ENCODE measurements at places on chromosomes 2 and 18.

DNA sequence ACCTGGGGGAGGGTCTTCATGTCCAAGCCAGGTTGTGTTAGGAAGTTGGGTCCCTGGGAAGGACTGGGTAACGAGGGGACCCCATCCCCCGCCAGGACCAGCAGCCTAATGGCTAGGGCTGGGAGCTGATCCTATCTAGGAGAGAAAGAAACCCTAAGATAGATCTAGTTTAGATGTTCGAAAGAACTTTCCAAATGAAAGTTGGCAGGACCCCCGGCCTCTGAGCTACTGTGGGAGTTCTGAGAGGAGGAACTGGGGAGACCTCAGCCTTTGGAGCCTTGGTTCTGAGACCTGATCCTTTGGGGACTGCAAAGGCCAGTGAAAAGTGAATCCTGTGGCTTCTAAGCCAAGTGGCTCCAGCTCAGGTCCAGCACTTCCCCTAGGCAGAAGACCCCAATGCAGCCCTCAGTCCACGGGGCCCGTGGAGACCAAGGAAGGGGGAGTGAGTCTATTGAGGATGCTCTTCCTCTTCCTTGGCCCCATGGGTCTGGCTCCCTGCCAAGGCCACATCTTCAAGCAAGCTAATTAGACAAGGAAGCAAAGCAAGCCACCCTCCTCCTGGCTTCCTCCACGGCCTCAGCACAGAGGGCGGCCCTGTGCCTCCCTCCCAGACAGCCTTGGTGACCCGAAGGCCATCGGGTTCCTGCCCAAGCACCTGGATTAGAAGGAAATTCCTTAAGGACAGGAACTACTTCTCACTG is 23.5 kb downstream of the CCT7 start:
- no peak for DNase-seq

GRCh38 chr2:94861308-94862152 is 9.7 kb upstream of the TEKT4 start:
- DNase-seq, result no peak

DNA sequence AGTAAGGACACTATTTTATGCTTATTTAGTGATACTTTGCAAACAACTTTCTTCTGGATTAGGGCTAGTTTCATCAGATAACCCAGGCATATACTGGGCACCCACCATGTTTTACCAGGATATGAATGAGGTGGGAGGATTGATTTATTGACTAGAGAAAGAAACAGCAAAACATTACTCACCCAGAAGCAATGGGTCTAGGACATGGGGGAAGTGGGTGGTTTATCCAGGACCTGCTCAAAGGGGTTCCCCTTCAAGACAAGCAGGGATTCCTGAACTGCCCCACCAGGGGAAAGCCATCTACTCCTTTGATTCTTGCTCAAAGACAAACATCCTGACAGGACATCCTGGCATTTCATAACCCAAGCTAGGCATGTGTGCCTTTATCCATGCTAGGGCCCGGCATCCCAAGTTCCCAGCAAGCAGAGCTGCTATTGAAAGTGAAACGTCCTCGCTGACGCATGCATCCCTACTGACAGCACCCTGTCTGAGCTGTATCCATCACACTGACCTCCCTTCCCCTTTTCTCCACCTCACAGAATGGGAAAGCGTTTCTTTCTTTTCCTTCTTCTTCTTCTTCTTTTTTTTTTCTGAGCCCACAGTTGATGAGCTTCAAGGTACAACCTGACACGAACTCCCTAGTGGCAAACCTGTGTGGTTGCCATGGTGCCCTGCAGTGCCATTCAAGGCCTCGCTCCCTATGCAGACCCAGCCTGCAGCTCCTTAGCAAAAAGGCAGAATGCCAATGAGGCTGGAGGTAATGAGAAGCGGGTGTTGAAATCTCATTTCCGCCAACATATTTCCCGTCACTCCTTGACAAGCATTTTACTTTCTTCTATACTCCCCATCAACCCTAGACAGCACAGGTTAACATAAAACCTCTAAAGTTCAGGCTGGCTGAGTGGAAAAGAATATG is 70.5 kb downstream of the CLHC1 start:
- no peak for DNase-seq

DNA sequence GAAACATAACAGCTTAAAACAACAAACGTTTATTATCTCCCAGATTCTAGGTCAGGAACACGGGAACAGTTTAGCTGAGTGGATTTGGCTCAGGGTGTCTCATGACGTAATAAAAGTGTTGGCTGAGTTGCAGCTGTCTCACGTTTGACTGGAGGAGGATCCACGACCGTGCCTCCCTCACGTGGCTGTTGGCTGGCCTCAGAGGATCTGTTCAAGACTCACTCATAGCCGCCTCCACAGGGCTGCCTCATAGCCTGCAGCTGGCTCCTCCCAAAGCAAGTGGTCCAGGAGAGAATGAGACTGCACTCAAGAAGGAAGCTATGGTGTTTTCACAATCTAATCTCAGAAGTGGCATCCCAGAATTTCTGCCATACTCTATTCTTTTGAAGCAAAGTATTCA is 167.1 kb downstream of the RPRM start:
- no peak for DNase-seq

GRCh38 chr2:178328037-178328436 is 122.9 kb downstream of the PRKRA start:
- DNase-seq, result no peak

DNA sequence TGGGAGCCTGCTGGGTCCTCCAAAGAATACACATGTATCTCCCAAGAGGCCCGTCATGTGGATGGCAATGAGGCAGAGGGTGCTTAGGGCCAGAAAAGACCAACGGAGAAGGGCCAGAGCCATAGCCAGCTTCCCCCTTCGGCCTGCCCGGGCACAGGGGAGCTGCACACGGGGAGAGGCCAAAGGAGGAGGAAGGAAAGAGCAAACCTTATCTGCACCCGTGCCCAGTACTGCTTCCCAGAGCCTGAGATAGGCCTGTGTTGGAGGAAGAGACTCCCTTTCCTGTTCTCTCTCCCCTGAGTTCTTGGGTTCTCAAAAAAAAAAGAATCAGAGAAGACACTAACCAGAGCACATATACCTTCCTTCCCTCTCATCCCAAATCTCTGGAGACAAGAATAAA is 250.3 kb downstream of the ANAPC1 start:
- no peak for DNase-seq

- no peak for DNase-seq
Measured at GRCh38 chr2:188244383-188244782, 47.3 kb upstream of the GULP1 start.

DNA sequence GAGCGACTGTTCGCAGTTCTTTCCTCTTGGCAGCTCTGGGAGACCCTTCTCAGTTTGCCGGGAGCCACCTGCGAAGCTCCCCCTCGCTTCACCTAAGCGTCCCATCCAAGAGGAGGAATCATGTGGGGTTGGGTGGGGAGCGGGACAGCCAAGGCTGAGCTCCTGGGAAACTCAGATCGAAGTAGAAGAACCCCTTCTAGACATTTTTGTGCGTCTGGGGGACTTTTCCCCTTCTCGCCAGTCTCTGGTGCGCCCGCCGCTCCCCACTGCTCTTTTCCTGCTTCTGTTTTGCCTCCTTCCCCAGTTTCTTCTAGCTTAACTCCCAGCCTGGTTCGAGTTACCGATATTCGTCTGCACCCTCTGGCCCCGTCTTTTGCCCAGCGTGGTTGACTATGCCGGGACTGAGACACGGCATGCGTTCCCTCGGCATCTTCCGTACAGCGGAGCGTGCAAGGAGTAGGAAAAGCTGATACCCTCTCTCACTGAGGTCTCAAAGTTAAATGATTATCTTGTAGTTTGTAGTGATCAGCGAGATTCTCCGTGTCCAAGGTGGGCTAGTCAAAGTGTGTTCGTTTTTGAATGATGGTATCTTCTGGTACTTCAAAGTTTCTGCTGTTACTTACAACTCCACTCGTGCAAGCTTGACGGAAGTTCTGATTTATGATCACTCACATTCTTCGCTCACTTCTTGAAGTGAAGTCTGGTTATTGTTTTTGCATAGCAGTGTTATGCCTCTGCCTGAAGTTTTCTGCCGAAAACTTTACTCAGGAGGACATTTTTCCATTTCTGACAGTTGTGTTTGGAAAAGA is 664 bp downstream of the CAMKMT start:
- DNase-seq, result no peak

GRCh38 chr18:45166836-45167551 is 448.3 kb upstream of the SLC14A2 start:
- no peak for DNase-seq

- no peak for DNase-seq
Measured at GRCh38 chr2:12488352-12489318, 228.1 kb upstream of the TRIB2 start.

DNA sequence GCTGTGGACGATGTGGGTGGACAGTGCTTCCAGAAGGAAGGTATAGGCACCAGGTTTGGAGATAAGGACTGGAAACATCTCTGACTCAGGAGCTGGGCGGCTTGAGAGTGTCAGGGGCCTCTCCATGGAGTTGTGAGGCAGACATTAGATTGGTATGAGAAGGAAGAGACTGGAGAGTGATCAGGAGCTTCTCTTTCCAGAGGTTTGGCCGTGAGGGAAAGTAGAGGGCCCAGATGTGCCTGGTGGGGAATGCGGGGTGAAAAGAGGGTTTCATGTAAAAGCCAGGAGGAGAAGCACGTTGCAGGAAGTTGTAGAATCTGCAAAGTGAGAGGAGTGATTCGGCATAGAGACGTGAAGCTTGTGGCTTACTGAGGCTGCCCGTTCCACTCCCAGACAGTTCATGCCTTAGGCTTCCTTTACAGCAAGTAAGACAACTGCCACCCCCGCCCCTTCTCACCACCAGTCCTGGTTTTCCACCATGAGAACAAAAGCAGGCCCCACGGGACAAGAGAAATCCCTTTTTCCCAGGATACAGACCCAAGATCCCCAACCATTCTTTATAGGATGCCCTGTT is 166.3 kb upstream of the HDAC4 start:
- no peak for DNase-seq

DNA sequence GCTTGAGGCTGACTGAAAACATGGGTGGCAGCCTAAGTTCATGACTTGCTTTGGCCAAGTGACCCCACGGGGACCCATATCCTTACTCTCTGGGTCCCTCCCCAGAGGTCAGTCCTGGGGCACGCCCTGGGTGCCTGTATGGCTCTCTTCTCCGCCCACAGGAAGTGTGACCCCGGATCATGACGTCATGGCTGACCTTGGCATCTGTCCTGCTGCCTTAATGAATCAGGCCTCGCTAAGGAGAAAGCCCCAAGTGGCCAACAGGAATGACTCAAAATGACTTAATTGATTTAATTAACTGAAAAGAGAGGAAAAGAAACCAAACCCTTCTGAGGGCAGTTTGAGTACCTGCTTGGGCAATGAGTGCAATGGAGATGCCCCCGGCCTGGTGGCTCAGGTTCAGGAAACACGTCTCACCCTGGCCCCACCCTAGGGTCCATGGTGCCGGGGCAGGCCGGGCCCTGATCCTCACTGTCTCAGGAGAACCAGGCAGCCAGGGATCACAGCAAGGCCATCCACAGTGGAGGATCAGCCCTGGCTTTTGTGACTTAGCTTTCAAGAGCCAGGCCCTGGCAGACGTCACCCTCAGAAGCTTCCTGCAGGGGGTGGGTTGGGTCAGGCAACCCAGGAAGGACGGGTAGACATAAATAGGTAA is 112.0 kb downstream of the CYP26B1 start:
- no peak for DNase-seq

- DNase-seq, result no peak
Measured at GRCh38 chr2:30412684-30413570, 34.1 kb upstream of the LCLAT1 start.

DNA sequence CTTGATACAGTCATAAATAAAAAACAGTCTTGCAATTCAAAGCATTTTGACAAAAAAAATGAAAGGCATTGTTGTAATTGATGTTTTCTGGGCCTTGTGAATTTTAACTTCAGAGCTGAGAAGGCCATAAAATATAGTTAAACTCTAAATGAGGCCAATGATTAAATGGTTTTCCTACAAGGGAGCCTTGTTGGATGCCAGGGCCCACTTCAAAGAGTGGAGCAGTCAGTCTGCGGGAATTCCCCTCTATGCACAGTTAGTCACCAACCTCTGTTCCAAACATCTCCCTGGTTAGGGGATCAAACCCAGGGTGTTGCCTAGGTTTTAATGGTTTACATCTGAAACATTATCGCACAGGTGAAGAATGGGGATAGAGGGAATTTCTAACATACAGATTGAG is 143.4 kb downstream of the NCKAP5 start:
- no peak for DNase-seq

DNA sequence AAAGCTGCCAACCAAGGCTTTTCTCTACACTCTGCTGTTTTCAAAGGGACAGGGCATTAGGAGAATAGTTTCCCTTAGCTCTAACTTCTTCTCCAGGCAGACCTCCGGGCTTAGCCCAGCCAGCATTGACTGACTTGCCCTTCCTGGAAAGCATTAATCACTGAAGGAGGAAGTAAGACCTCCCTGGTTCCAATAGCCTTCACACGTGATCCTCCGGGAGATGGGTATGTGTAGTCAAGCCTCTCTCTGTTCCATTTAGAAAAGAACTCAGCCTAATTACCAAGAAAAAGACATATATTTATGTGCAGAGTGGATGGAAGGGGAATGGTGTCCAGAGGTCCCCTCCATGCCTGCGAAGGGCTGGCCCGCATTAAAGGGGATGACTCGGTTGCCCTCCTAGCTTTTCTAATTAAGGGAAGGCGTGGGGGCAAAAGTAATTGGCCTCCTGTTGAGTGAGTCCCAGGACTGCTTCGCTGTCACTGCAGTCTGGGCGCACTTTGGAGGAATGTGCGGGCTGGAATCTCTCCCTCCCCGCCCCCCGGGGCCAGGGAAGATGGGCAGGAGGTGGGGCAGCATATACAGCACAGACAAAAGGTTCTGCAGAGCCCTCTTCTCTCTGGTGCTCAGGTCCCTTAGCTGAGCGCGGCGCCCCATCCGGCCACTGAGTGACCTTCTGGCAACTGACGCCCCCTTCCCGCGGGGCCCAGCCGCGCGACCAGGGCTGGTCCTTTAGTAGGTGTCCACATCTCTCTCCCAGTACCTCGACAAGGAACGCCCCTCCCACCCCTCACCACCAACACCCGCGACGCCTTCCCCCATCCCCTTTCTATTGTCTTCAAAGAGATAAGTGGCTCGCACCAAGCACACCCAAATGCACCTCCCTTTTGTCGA is 686.0 kb downstream of the NRXN1 start:
- no peak for DNase-seq

- no peak for DNase-seq
Measured at GRCh38 chr2:140311905-140312304, 1531.7 kb upstream of the NXPH2 start.

GRCh38 chr2:96579422-96579821 is 42.9 kb downstream of the ARID5A start:
- no peak for DNase-seq

GRCh38 chr2:241064802-241065354 is 37.2 kb downstream of the MTERF4 start:
- DNase-seq, result no peak

GRCh38 chr2:142321706-142322280 is 191.0 kb upstream of the LRP1B start:
- no peak for DNase-seq

- no peak for DNase-seq
Measured at GRCh38 chr2:200814276-200814815, 2.6 kb downstream of the BZW1 start.

DNA sequence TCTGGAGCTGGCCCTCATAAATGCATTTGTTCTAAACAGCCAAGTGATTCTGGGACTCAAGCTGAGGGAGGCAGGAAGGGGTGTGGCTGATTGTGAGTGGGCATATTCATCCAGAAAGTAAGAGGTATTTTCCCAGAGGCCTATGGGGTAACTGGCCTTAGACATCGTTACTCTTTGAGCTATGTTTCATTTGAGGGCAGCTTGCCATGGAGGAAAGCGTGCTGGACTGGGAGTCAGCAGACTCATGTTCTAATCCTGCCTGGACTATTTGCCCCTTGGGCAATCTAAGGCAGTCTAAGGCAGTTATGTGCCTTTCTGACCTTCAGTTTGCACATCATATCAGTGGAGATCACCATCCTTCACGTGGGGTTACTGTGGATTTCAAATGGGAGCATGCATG is 93.5 kb upstream of the SLC14A2 start:
- no peak for DNase-seq
